Coronary artery (tissue), 2 donors: ENCODE measurements at places on chromosomes 4 and X.

DNA sequence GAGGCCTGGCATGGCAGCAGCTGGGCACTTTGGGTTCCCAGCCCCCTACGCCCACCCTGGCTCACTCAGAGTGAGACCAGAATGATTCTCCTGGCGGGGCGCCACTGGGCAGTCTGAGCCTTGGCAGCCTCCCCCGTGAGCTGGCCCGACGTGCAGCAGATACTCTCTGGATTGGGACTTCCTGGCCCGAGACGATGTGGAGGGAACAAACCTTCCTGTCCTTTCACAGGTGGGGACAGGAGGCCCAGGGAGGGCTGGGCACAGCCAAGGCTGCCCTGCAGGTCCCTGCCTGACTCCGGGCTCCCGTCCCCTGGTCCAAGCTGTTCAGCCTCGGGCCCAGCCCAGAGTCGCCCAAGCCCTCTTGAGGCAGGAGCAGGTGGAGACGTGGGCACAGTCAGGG lies 17.9 kb upstream of the ADD1 start:
- no peak for DNase-seq

DNA sequence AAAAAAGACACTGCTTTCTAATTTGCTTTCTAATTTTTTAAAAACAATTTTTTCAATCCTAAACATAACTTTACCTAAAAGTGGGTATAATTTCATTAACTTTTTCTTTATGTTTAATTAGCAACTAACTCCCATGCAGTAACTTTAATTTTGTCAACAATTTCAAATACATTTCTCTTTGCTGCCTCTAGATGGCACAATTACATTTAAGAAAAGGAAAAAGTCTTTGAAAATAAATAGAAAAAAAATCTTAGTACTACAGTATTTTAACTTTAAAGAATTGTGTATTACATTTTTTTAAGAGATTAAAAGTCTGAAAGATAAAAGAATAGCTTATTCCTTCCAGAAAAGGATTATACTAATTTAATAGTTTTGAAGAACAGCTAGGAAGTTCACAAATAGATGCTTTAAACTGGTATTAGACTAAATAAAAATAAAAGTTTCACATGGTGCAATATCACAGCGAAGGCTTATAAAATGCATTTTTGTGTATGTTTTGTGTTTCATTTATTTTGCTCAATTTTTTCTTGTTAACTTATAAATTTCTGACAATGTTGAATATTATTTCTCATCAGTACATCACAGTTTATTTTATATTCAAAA lies 105.1 kb downstream of the ADGRA3 start:
- DNase-seq: no peak

GRCh38 chr4:41158274-41158673 lies 56.1 kb downstream of the APBB2 start:
- no peak for DNase-seq

GRCh38 chr4:76688619-76689144 lies 209.3 kb downstream of the SOWAHB start:
- DNase-seq: no peak

DNA sequence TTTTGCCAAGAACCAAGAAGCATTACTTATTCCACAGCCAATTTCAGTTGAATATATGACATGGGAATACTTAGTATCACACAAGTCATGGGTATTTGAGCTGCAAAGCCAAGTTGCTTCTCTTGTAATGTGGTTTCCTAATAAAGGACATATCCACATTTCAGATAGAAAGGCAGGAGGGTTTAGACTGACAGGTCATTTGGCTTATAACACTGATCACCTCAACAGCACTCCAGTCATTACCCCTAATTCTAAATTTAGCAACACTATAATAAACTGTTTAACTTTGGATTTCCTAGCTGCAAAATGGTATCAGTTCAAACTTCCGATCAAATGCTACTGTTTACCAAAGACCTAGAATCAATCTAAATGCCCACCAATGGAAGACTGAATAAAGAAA lies 114.0 kb upstream of the FTHL17 start:
- DNase-seq: no peak

DNA sequence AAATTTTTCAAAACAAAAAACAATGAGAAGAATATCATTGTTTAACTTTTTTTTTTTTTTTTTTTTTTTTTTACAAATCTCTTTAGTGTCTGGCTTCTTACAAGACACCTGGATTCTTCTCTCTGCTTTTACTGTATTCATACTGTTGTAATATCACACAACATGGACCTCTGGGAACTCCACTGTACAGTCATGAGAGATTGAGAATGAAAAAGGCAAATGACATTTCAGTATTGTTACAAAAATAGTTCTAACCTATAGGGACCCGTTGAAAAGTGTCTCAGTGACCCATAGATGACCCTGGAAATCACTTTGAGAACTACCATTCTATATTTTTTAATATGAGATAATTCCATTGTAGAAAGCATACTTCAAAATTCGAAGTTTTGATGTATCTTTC lies 124.4 kb downstream of the SLIT2 start:
- no peak for DNase-seq

DNA sequence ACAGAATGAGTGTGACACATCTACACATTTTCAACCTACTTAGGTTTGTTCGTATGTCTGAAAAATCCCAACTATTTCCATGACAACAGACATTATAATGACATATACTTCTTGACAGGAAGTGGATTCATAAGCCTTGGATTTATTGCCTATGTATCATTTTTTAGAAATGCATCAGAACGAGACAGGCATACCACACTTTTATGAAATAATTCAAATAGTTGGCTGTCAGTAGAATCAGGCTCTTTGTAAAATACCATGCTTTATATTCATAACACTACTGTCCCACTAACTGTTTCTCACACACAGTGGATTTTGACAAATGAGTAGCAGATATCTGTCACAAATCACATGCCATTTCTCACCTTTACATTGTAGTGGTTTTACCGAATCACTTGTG lies 173.2 kb downstream of the BEND2 start:
- DNase-seq: no peak

DNA sequence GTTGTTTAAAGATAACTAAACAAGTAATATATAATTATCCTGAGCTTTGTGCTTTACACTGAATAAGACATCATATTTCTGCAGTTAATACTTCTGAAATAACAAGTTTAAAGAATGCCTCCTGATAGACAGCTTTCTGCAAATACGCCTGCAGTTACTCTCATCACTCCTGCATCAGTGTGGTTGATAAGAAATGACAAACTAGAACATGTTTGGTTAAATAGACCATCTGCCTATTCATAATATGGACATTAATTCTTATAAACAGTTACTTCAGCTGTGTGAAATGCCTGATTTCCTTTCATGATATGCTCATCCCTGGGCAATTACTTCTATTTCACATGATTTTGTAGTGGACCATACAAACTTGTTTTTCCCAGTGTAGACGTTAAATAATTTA lies 7.0 kb upstream of the TENM3 start:
- no peak for DNase-seq

- no peak for DNase-seq
Measured at GRCh38 chr4:65592089-65592488, 78.2 kb downstream of the EPHA5 start.

DNA sequence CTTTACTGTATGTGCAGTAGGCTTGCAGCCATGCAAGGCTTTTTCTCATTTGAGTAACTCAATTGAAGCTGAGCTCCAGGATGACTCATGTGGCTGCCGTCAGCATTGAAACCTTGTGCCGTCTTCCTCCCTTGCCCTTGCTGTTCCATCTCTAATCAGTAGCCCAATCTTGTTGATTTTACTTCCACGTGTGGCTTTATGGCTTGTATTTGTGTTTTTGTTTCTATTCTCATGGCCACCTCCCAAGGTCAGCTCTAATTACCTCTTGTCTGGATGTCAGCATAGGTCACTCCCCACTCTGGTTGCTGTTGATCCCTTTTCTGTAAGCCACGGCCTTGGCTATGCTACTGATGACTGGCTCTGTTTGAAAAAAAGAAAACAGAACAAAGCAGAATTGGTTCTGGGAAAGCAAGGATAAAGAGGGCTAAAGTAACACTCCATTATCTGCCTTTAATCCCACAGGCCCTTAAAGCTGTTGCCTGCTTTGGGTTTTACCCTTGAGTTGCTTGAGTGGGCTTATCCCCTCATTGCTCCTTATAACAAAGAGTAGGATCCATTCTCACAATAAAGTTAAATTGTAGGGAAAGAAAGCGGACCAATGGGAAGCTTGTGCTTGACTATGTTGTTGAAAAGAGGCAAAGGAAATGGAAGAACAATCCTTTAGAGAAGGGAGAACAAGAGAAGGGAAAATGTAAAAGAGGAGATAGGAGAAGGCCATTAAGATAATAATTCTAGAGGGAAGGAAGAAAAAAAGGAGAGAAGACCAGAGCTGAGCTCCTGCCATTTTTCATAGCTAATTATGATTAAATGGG lies 173.9 kb upstream of the PGRMC2 start:
- no peak for DNase-seq

- DNase-seq: no peak
Measured at GRCh38 chrX:123834116-123834515, 25.7 kb upstream of the XIAP start.

GRCh38 chr4:163148466-163149336 lies 18.0 kb downstream of the NAF1 start:
- DNase-seq: no peak

DNA sequence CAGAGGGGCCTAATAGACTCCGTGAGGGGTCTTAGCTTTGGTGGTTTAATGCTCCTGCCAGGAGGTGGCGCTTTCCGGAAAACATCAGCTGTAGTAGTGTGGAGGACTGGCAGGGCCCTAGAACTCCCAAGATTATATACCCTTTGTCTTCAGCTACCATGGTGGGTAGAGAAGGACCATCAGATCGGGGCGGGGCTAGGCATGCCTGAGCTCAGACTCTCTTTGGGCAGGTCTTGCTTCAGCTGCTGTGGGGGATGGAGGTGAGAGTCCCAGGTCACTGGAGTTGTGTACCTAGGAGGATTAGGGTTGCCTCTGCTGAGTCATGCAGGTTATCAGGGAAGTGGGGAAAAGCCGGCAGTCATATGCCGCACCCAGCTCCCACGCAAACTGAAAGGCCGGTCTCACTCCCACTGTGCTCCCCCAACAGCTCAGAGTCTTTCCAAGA lies 63.0 kb upstream of the AGA start:
- no peak for DNase-seq

- DNase-seq: no peak
Measured at GRCh38 chr4:24279911-24280375, 304.4 kb downstream of the DHX15 start.

- no peak for DNase-seq
Measured at GRCh38 chrX:356385-357034, 30.2 kb downstream of the PPP2R3B start.

- DNase-seq: no peak
Measured at GRCh38 chr4:78167510-78167909, 110.4 kb downstream of the FRAS1 start.

DNA sequence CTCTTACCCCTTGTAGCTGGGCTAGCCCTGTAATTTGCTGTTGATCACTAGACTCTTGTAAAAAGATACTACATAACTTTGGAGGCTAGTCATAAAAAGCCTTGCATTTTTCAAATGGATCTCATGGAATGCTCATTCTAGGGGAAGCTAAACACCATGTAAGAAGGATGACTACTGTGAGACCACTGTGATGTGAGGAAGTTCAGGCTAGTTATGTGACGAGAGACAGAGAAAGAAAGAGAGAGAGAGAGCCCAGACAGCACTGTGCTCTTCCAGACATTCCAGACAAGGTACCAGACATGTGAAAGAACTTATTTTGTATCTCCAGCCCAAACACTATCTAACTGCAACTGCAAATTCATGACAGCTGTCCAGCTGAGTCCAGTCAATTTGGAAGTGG lies 404.6 kb upstream of the PITX2 start:
- DNase-seq: no peak

- DNase-seq: no peak
Measured at GRCh38 chr4:86855572-86855971, 6.4 kb upstream of the SLC10A6 start.

DNA sequence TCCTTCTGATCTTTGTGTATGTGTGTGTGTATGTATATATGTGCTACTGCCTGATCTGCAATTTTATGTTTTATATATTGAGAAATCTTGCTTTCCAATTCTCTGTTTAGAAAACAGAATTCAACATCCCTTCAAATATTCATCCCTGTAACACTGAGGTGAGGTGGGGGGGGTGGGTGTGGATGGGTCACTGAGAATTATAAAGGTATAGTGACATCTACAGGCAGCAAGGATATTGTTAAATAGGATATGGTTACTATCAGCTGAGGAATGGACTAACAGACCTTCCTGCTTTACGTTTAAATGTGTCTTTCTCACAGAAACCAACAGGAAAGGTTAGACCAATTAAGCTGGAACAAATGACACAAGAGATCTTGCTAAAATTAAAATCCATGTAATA lies 19.0 kb upstream of the MAGEB2 start:
- no peak for DNase-seq

- DNase-seq: no peak
Measured at GRCh38 chr4:122830426-122831095, 3.9 kb downstream of the FGF2 start.

- no peak for DNase-seq
Measured at GRCh38 chrX:10932842-10933440, 178.2 kb upstream of the HCCS start.

DNA sequence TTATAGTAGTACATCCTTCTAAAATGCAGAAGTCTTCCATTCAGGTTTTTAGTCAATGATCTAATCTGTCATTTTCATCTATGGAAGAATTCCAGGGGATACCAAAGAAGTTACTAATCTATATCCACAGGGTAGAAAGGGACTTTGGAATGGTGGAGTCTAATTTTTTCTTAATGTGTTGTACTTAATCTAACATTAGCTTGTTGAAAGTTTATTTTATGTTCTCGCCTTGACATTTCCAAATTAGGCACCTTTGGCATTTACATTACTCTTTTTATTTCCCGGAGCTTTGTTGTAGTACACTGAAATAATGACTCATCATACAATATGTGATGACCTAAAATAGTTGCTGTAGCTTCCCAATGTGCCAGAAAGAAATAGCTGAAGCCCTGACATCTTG lies 91.5 kb downstream of the HTR2C start:
- DNase-seq: no peak

- DNase-seq: no peak
Measured at GRCh38 chr4:174222266-174222872, 61.1 kb downstream of the FBXO8 start.

- DNase-seq: no peak
Measured at GRCh38 chr4:121484633-121485032, 103.8 kb upstream of the QRFPR start.

DNA sequence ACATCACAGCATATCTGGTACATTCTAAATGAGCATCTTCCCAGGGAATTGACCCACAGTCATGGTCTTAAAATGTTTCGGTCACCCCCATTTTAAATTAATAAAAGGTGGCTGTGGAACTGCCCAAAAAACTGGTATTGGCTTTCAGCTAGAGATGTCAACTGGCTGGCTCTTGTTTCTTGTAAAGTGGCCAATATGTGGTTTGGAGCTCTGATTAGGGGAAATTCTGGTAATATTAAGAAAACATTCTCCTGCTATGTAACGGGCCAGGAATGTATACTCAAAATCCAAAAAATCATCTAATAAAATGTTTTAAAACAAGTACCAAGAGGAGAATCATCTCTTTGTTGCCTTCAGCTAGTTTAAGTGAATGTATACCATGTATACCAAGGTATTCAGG lies 62.0 kb upstream of the VCX2 start:
- DNase-seq: no peak

- no peak for DNase-seq
Measured at GRCh38 chrX:39513836-39514235, 583.9 kb downstream of the BCOR start.
